ENCODE measurements at places on chromosomes 1 and 21.

DNA sequence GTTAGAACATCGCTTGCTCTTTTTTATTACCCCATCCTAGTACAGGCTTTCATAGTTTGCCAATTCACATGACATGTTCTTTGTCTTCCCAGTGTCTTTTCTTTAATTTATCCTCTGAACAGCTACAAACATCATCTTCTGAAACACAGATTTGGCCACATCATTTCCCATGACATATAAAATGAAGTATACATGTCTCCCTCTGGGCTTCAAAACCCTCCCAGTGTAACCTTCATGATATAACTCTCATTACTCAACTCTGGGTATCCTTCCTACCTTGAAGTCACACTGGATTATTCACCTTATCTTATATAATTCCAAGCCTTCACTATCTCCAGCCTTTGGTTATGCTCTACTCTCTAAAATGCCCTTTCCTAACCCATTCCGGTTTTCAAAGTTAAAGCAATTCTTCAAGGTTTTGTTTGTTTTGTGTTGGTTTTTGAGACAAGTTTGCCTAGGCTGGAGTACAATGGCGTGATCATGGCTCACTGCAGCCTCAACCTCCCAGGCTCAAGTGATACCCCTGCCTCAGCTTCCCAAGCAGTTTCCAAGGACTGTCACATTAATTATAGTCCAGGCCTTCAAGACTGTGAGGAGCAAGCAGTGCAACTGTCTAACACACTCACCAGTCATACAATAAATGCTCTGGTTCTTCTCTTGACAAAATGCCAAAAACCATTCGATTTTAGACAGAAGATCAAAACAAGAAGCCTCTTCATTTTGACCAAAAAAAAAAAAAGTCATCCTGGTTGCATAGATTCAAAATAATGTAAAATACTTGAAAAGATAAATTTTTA lies 5.8 kb downstream of the RGS1 start:
- DNase-seq, result no peak

DNA sequence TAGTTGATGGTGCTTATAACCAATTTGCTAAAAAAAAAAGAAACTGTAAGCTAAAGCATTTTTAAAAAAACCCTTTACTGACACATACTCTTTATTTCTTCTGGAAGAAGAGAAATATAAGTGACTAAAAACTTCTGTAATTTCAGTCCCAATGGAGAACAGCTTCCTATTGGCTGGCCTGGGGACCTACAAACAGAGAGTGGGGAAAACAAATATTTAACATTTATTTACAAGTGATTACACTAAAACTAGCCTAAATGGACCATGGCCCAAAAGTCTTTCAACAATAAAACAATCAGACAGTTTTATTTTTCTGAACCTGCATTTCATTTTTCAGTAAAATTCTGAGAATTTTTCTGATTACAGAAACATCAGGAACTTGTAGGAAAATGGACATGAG lies 15.2 kb downstream of the TARBP1 start:
- no peak for DNase-seq

GRCh38 chr1:29645586-29645985 lies 409.3 kb downstream of the PTPRU start:
- no peak for DNase-seq

GRCh38 chr21:45791562-45792418 lies 148.3 kb downstream of the PCBP3 start:
- DNase-seq, result no peak

- no peak for DNase-seq
Observed at GRCh38 chr1:182990413-182991144, 32.6 kb upstream of the LAMC1 start.

- DNase-seq, result no peak
Observed at GRCh38 chr1:29651246-29651645, 414.9 kb downstream of the PTPRU start.

GRCh38 chr21:35915030-35915429 lies 145.3 kb downstream of the SETD4 start:
- DNase-seq, result no peak

- DNase-seq, result no peak
Observed at GRCh38 chr1:233015965-233016364, 65.6 kb downstream of the NTPCR start.

- no peak for DNase-seq
Observed at GRCh38 chr1:183871142-183871541, 66.2 kb downstream of the RGL1 start.

- no peak for DNase-seq
Observed at GRCh38 chr1:10888291-10888690, 91.8 kb upstream of the CASZ1 start.

GRCh38 chr1:85275701-85276214 lies 674 bp downstream of the BCL10 start:
- DNase-seq, result peak; percentile 22

GRCh38 chr1:19814244-19814661 lies 830 bp downstream of the RNF186 start:
- no peak for DNase-seq

- no peak for DNase-seq
Observed at GRCh38 chr1:32696041-32696440, 6.5 kb downstream of the SYNC start.

GRCh38 chr1:206469411-206469932 lies 804 bp upstream of the IKBKE start:
- no peak for DNase-seq

DNA sequence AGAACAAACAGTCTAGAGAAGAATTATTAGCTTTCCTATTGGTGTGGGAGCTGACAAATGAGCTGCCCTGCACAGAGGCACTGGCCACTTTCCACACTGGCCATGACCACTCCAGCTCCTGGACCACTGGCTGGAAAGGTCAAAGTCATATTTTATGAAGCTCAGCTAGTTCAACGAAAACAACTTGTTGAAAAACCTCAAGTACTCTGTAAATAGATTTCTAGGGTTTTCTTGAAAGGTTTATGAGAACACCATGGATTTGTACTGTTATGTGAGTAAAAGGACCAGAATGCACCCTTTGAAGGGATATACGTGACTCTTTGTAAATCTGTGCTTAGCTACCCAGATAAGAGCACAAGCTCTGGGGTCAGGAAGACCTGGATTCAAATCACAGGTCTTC lies 54.5 kb upstream of the FGGY start:
- DNase-seq, result no peak

DNA sequence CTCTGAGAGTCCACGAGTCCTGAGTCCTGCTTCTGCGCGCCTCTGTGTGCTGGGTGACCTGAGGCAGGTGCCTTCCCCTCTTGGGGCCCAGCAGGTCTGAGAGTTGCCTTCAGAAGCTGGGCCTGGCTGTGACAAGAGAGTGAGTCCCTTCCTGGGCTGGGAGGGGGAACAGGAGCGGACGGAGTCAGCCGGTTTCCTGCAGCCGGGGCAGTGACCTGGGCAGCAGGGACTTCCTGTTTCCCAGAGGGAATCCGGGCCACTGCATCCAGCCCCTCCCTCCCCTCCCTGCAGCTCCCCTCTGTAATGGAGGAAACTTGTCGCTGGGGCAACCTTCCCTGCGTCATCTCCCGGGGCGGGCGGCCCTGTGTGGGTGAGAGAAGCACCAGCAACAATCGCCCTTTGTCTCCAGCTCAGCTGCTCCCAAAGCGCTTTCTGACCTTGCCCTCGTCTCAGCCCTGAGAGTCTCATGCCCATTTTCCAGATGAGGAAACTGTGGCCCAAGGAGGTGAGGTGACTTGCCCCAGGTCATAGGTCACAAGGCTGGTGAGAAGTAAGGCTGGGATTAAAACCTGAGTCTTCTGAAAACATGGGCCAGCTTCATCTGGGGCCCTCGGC lies 61.1 kb downstream of the SDC3 start:
- no peak for DNase-seq

GRCh38 chr1:169892927-169893644 lies 610 bp downstream of the SCYL3 start:
- peak; percentile 19 for DNase-seq

DNA sequence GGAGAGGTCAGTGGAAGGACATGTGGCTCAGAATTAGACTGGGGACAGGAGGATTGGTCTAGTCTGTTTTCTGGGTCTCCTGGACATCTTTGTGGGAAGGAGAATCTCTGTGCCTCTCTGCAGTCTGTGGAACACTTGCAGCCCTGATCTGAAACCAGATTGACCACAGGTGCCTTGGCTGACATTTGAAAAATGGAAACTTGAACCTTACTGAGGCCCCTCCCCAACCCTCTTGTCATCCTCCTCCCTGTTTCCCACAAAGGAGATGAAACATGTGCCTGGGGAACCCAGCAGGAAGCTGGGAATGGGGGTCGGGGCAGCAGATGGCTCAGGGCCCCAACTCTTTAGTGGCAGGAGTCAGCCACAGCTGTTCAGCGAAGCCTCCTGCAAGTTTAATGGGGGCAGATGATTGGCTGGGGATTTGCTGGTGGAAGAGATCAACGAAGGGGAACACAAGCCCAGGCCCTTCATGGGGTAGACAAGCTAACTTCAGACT lies 18.1 kb downstream of the VASH2 start:
- DNase-seq, result no peak

- no peak for DNase-seq
Observed at GRCh38 chr1:27526569-27527222, 36.7 kb upstream of the WASF2 start.

DNA sequence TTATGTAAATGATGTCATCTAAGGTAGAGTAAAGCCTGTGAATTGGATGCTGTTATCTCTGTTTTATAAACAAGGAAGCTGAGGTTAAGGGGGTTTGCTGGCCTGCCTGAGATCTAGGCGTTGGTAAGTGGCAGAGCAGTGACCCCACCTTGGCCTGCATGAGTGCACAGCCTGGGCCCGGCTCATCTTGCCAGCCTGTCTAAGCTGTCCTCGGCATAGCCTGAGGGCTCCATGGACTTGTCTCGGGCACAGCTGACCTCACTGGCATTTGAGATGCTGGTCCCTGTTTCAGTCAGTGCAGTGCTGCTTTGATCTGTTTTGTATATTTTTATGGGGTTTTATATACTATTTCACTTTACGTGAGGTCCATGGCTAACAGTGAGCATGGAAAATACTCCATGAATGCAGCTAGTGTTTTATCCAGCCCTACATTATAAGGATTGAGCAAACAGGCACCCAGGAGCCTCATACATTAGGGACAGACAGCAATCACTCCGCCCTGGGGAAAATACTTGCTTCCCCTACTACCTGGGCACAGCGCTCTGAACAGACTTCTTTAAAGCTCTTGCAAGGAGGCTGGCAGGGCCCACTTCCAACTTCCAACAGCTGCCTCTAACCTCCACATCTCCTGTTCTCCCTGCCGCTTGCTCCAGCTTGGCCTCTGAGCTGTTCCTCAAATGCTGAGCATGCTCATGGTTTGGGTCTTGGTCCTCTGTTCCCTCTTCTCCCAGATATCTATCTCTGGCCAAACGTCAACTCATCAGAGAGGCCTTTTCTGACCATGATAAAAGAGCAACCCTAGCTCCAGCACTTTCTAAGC lies 150.6 kb upstream of the HMGB4 start:
- DNase-seq, result no peak

DNA sequence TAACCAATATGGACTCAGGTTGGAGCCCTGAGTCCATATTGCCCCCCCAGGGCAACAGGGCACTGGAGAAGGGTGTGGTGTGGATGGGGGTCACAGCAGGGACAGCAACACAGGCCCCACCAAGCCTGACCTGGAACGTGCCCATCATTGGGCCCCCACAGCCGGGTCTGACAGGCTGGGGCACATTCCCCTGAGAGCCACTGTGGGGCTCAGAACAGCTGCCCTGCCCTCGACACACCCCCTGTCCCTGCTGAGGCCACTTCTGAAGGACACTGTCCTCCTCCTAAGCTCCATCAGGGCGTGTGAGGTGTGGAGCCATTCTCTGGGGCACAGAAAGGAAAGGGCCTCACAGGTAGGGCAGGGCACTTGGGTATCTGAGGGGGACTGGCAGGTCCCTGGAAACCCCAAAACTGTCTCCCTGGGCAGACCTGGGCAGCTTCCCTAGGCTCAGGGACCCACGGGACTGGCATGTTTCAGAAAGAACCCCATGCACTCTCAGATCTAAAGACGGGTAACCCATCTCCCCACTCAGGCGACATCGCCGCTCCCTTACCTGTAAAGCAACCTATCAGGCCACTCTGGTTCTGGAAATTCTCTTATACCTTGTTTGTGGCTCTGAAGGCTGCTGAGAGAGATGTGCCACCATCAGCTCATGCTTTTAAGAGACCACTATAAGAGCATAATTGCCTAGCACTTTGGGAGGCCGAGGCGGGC lies 95.5 kb downstream of the DMRTB1 start:
- DNase-seq, result no peak

DNA sequence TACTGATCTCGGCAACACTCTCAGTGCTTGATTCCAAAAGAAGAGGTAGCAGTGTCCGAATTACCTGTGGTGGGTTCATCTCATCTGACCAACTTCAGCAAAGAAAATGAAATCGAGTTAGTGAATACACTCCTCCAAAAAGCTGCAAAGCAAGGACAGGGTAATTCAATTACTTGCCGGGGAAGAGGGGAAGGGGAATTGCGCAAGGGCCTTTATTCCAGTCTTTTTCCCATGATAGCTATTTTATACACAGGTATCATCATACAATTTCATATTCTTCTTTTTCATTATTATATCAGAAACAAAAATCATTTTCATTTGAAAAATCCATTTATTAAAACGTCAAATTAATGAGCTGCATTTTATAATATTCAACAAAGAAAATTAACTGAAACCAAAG lies 42.9 kb downstream of the UBR4 start:
- DNase-seq, result no peak

GRCh38 chr21:40102682-40103081 lies 235.4 kb downstream of the PCP4 start:
- DNase-seq, result no peak

- no peak for DNase-seq
Observed at GRCh38 chr1:88984569-88984968, 7.9 kb downstream of the KYAT3 start.
